ENCODE measurements at places on chromosomes 7 and 10.

DNA sequence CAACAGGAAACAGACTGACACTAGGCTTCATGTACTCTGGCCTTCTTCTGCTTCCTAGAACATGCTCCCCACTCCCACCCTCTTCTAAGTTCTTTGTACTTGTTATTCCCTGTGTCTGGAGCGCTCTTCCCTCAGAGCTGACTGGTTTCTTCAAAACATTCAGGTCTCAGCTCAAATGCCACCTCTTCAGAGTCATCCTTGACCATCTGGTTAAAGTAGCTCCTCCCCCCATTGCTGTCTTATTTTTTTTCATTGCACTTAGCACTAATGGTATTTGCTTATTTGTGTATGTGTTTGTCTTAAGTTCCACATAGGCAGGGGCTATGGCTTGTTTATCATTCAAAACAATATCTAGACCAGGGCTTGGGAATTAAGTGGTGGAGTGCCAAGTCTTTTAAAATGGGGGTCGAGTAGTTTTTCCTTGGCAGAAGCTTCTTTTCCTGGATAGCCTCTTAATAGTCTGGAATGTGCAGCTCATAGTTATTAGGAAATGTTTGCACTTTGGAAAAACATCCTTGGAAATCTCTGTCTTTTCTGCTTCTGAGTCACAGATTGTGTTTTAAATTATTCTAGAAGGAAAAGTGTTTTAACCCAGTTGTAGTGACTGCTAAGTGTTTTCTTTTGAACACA lies 60.0 kb downstream of the RALA start:
- no peak for DNase-seq

- no peak for DNase-seq
Observed at GRCh38 chr10:44132361-44133289, 252.3 kb downstream of the CXCL12 start.

- no peak for DNase-seq
Observed at GRCh38 chr10:110456523-110457091, 41.1 kb upstream of the DUSP5 start.

DNA sequence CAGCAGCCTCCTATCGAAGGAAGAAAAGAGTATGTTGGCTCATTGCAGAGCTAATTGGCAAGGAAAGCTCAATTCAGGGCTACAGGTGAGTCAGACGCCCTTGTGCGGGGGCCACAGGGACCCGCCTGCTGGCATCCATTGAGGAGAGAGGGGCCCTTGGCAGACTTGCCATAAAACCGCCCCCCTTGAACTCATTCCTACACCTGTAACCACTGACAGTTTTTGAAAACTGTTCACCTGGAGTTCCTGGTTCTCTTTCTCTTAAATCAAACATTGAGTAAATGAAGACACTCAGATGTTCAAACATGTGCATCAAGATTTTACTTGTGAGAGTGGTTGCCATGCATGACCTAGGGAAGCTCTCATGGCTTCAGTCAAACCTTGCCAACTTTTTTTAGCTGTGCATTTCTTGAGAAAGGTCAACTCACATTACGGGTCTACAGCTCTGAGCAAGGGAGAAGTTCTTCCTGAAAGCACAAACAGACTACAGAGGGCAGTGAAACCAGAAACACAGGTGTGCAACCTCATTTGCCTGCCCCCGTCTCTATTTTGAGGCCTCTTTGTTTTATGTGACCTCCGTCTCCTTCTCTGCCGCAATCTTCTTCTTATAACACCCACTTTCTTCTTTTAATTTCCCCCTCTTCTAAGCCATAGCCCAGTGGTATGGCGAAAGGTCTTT lies 87.8 kb downstream of the TBXAS1 start:
- peak; percentile 28 for DNase-seq

DNA sequence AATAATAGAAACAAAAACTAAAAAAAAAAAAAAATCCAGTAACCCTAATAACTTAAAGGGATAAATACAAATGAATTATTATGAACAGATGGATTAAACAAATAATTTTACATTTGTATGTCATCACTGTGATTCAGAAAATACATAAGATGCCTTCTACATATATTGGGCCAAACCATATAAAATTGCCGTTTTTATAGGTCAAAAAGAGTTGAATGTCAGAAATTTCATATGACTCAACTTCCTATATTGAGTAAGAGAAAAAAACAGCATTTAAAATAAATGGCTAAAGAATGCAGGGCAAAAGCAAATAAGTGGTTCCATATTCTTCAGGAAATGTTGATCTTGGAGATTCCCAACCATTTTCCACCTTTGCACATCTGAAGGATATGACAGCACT lies 9.4 kb downstream of the SLC35B4 start:
- DNase-seq, result no peak

DNA sequence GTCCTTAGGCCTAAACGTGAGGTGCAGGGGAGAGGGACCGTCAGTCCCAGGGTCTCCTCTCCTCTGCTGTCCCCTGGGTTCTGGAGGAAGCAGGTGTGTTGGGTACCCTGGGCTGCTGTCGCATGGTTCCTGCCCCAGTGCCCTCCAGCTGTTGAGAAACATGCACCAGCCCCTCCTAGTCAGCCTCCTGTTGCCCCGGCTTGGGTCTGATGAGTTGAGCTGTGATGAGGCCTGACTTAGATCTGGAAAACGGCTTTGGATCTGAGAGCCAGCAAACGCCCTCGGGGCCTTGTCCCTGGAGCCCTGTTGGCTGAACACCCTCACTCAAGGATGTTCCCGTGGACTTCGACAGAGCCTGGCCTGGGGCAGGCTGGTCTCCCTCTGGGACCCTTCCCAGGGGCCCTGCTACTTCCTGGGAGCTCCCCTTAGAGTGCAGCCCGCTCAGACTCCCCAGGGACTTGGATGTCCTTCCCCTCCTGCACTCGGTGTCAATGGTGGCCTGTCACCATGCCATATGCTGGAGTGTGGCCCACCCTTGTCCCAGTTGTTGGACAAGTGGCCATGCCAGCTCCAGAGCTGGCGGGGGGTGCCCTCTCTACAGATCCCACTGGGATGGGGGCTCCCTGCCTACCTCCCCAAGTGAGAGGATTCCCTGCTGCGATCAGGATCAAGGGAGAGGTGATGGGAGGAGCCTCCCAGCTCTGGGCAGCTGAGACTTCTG lies 12.3 kb downstream of the ZNF316 start:
- no peak for DNase-seq

GRCh38 chr10:126290232-126290631 lies 98.0 kb downstream of the ADAM12 start:
- DNase-seq, result no peak

GRCh38 chr10:101224060-101224909 lies 5.0 kb downstream of the LBX1 start:
- no peak for DNase-seq

GRCh38 chr7:46179061-46179610 lies 258.1 kb upstream of the IGFBP3 start:
- no peak for DNase-seq

DNA sequence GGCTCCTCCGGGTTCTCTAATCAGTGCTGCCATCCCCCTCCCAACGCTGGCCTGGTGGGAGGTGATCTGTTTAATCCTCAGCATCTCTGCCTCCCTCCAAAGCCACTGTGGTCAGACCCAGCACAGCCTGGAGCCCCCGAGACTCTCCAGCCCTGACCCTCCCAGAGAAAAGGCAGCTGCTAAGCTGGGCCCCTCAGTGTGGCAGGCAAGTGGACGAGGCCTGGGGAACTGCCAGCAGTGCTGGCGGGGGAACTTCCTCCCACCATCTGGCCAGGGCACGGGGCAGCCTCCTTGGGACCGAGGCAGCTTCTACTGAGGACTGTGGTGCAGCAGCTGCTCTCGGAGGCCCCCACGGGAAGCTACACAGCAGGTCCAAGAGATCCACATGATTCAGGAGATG lies 51.1 kb downstream of the DPYSL4 start:
- no peak for DNase-seq

DNA sequence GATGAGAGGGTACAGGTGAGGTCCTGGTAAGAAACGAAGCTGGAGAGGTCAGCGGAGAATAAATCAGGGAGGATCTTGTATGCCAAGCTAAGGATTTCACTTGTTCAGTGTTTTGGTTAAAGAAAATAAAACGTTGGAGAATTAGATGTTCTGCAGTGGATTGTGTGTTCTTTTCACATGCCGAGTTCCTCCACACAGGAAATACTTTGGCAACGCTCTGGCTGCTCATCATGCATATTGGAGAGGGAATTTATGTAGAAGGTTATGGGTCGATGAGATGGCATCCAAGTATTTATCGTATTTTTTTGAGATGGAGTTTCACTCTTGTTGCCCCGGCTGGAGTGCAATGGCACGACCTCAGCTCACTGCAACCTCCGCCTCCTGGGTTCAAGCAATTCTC lies 11.0 kb downstream of the RPS24 start:
- DNase-seq, result no peak

GRCh38 chr10:82213784-82214183 lies 338.8 kb downstream of the NRG3 start:
- no peak for DNase-seq

Data from activated T-cell treated with anti-CD3 and anti-CD28 coated beads, Interleukin-2, amount 50 U/mL, for 48 hours (primary cell).